Fibroblast of skin of abdomen (primary cell): ENCODE measurements at places on chromosomes 4 and X.

DNA sequence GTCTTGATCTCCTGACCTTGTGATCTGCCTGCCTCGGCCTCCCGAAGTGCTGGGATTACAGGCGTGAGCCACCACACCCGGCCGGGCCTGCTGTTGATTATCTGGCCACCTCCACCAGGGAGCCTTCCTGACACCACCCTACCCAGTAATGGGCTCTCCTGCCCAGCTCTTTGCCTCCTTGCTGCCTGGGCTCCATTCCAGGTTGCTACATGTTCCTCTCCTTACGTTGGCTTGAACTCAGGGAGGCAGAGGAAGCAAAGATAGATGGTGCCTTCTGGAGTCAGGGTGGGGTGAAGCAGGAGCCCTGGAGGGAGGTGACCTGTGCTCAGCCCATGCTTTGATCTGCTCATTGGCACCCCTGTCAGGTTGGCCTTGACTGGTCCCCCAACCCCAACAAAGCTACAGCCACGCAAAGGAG lies 26.3 kb downstream of the FLNA start:
- peak; percentile 44 for DNase-seq

DNA sequence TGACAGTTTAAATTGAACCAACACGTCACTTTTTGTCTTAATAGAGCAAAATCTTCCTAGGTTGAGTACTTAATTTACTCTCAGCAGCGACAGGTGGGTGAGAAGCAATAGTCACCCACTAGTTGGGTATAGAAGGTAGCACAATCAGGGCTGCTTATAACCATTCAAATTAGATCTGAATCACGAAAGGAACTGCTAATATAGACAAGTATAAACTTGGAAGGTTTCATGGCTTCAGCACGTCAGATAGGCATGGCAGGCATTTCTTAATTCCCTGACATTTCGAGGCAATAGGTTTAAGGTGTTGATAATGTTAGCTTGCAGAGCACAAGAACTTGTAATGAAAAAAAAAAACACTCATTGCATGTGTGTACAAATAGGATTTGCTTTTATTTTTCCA lies 853.4 kb downstream of the PCDH7 start:
- no peak for DNase-seq

GRCh38 chr4:8110071-8110986 lies 48.3 kb downstream of the ABLIM2 start:
- no peak for DNase-seq

GRCh38 chr4:20844311-20844710 lies 144.1 kb downstream of the PACRGL start:
- DNase-seq = no peak

DNA sequence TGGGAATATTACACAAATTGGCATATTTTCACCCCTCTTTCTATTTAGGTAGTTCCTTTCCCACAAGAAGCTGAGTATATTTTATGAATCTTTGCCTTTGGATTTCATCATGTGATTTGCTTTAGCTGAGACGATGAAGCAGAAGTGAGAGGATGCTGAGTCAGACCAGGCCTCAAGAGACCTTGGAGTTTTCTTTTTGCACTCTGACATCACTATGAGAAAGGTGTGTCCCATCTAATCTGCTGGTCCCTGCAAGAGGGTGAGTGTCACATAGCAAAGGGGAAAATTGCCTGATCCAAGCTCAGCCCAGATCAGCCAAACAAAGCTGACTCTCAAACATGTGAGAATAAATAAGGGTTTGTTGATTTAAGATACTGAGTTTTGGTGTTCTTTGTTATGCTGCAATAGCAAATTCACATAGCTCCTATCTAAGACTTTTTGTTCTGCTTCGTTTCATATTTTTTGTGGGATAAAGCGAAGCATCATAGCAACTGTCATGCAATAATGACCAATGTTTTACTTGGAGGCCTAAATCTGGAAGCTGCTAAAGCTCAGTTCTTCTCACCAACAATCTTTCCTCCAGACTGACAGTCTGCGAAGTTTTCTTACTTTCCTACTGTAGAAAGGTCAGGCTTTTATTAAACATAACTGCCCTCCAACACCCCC lies 176.9 kb downstream of the PDHA2 start:
- DNase-seq = peak; percentile 35

- DNase-seq = peak; percentile 91
Measured at GRCh38 chr4:56995525-56995924, 16.8 kb downstream of the POLR2B start.

DNA sequence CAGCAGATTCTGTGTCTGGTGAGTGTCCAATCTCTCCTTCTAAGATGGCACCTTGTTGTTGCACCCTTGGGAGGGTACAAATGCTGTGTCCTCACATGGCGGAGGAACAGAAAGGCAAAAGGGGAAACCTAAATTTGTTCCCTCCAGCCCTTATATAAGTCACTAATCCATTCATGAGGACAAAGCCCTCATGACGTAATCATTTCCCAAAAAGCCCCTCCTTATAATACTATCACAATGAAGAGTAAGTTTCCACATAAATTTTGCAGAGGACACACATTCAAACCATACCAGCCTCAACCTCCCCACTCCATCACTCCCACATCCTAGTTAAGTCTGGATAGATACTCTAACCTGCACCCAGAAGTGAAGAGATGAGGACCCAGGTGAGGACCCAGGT lies 63.1 kb downstream of the USP38 start:
- DNase-seq = no peak

GRCh38 chr4:138804711-138805110 lies 210.9 kb upstream of the NOCT start:
- DNase-seq = peak; percentile 35

GRCh38 chrX:47177079-47177478 lies 16.6 kb upstream of the UBA1 start:
- no peak for DNase-seq

GRCh38 chrX:134774190-134775048 lies 116.1 kb upstream of the PLAC1 start:
- no peak for DNase-seq

- no peak for DNase-seq
Measured at GRCh38 chrX:78957049-78957767, 12.0 kb downstream of the P2RY10 start.

DNA sequence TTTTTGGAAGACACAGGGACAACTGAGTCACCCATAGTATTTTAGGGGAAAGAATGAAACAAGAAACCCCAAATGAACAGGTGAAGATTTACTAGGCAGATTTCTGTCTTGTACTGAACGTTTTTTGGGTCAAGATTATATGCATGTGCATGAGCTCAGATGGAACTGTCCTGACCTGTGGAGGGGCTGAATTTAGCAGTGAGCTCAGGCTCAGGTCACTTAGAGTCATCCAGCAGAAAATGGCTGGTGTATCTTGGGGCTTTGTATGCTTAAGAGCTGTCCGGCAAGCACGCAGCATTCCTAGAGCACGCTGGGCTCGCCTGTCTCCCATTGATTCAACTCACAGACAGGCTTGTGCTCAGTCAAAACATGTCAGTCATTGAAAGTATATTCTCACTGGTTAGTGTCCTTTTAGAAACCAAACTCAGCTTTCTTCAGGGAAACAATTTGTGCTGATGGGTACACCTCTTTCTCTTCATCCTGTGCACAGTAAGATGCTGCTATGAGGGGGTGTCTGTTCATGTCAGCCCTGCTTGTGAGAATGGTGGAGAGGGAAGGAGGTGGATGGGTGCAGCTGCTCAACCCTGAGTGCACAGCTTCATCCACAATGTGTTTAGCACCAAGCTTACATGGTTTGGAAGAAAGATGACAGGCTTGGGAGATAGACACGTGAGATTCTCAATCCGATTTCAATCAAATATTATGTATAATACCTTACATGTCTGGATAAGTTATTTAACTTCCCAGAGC lies 47.5 kb upstream of the PDLIM3 start:
- DNase-seq = no peak

DNA sequence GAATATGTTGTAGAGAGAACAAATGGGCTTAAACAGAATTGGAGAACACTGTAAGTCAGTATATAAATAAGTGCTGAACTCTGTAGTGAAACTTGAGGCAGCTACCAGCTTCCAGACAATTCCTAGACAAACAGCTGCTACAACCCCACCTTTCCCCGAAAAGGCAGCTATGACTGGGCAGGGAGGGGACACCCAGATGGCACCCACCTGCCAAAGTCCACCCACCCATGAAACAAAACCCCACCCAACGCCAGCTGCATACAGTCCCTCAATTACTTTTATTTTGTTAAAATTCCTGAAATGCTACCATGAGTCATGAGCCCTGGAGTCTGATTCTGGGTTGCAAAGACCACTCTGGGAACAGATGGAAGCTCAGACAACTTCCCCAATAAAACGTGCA lies 24.4 kb downstream of the RELL1 start:
- peak; percentile 64 for DNase-seq
